Melanocyte of skin (primary cell): ENCODE measurements at places on chromosomes 13 and 19. TPM values are rescaled to one million over a fixed set of nuclear protein-coding genes. Genes with fewer than 3 reads are reported as not detected.

Gene GDF15
- 137 and 325 TPM in 2 replicates for total RNA-seq

Gene C19orf67
- total RNA-seq: not detected in 2 replicates

Gene NAXD
- total RNA-seq: 16.7 and 16.8 TPM in 2 replicates

Gene SH2D3A
- under 0.01 and 0.34 TPM in 2 replicates for total RNA-seq
